Immature natural killer cell (primary cell): ENCODE measurements at places on chromosomes 5 and 9. TPM values are rescaled to one million over a fixed set of nuclear protein-coding genes. Genes with fewer than 3 reads are reported as not detected.

ESM1 gene
- 0.96 TPM for polyA plus RNA-seq

DNA sequence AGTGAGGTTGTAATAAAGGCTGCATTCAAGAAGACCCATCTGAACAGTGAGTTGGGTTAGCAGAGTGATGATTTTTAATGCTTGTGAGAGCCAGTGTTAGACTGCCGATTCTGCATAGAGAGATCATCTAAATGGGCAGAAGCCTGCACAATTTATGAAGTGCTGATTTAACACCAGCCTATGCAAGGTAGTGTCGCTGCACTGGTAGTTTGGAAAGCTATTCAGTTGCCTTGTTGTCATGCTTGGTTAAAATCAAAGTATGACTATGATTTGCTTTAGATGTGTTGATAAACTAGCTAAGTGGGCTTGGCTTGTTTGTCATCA is 379 bp upstream of the LRRTM2 start:
- no peaks in the 10 kb centered on the region for H3K36me3 ChIP-seq
- no peak for DNase-seq
- H3K4me1 ChIP-seq, result no peaks in the 10 kb centered on the region
- no peak overlapping the region for H3K4me3 ChIP-seq
- no peaks in the 10 kb centered on the region for H3K27me3 ChIP-seq

DNA sequence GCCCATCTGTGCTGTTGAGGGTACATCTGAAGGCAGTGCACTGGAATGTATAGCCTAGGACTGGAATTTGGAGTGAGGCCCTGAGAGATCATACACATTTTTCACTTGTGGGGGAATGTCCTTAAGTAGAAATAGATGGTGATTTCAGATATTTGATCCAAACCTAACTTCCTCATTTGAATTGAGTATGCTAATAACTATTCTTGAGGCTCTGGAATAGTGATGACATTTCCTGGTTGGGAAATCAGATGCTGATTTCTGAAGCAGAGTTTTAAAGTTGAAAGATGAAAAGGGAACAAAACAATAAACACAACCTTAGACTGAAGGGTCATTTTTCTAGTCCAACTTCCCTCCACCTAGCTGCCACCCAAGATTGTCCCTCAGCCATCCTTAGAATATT is 163.0 kb upstream of the CCDC152 start:
- no peaks in the 10 kb centered on the region for H3K4me1 ChIP-seq
- no peak overlapping the region for H3K27ac ChIP-seq
- no peak overlapping the region for H3K4me3 ChIP-seq
- no peaks in the 10 kb centered on the region for H3K36me3 ChIP-seq
- H3K27me3 ChIP-seq, result peaks cover 6% of the 10 kb centered on the region

DNA sequence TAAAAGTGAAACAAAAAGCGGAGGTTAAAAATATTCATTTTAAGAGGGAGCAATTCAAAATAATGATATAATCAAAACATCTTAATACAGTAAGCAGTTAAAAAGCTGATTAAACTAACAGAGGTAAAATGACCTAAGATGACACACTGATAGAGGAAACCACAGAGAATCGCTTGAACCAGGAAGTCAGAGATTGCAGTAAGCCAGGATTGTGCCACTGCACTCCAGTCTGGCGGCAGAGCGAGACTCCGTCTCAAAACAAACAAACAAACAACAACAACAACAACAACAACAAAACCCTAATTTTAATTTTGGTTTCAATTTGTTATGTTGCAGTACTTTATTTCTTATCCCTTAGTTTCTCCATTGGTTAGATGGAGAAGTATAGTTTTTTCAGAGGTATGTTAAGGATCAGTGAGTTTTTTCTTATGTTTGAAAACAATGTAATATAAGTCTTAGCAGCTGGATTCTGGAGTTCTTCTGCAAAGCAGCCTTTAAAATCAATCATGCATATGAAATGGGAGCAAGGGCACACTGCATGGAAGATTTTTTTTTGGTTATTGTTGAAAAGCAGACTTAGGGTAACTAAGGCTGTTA is 58.5 kb downstream of the MLANA start:
- peaks cover 54% of the 10 kb centered on the region for H3K4me1 ChIP-seq
- peak; percentile 28 for DNase-seq
- peak overlapping the region; percentile 67 for H3K27ac ChIP-seq
- peak overlapping the region; percentile 81 for H3K4me3 ChIP-seq
- H3K36me3 ChIP-seq, result no peaks in the 10 kb centered on the region

DOCK2 gene
- 42.4 TPM for polyA plus RNA-seq

VPS13A gene
- 5.6 TPM for polyA plus RNA-seq

DNA sequence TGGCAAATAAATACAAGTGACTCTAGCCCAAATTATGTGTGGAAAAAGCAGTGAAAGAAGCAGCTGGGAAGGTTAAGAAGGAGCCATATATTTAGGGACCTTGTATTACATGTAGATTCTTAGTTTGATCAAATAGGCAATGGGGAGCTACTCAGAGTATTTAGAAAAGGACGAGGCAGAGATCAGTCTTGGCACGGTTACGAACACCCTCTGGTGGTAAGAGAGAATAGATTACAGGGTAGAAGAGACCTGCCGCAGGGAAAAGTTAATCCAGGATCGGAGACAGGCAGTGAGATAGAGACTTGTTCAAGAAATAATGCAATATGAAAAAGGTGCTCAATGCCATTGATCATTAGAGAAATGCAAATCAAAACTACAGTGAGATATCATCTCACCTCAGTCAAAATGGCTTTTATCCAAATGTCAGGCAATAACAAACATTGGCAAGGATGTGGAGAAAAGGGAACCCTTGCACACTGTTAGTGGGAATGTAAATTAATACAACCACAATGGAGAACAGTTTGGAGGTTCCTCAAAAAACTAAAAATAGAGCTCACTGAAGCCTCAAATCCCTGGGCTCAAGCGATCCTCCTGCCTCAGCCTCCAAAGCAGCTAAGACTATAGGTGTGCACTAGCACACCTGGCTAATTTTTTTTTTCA is 12.0 kb downstream of the INIP start:
- no peaks in the 10 kb centered on the region for H3K36me3 ChIP-seq
- H3K27ac ChIP-seq, result no peak overlapping the region
- no peak for DNase-seq

DNA sequence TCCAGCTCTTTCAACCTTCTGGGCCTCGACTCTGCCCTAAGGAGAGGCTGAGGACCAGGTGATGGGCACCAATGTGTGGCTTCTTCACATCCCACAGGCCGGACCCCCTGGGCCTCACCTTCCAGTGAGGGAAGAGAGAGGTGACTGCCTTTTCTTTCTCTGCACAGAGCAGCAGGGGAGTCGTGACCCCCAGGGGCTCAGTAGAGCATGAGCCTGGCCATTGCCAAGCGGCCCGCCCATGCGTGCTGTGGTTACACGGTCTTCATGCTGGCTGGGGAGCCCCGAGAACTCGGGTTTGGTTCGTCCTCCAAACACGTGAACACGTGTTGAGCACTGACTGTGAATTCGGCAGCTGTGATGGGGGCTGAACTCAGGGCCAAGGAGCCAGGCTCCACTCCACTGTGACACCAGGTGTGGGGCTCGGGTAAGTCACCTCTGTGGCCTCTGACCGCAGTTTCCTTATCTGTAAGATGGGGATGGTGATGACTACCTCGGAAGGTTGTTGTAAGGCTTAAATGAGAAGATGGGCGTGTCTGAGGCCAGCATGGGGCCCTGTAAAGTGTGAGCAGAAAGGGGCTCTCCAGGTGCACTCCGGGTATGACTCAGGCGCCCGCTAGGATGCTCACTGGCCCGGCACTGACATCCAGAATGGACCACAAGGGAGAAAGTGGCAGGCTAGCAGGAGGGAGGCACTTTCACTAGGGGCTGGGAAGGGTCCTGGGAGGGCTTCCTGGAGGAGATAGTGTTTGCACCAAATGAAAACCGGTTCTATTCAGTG is 13.4 kb upstream of the GRHPR start:
- peaks cover 5% of the 10 kb centered on the region for H3K27me3 ChIP-seq
- H3K36me3 ChIP-seq, result no peaks in the 10 kb centered on the region
- H3K27ac ChIP-seq, result no peak overlapping the region

- DNase-seq, result no peak
- peaks cover 10% of the 10 kb centered on the region for H3K27me3 ChIP-seq
- peaks cover 4% of the 10 kb centered on the region for H3K36me3 ChIP-seq
- H3K27ac ChIP-seq, result no peak overlapping the region
- peaks cover 42% of the 10 kb centered on the region for H3K4me1 ChIP-seq
- H3K4me3 ChIP-seq, result no peak overlapping the region
These were observed 115.2 kb downstream of the RXRA start for GRCh38 chr9:134441227-134442084.

DNA sequence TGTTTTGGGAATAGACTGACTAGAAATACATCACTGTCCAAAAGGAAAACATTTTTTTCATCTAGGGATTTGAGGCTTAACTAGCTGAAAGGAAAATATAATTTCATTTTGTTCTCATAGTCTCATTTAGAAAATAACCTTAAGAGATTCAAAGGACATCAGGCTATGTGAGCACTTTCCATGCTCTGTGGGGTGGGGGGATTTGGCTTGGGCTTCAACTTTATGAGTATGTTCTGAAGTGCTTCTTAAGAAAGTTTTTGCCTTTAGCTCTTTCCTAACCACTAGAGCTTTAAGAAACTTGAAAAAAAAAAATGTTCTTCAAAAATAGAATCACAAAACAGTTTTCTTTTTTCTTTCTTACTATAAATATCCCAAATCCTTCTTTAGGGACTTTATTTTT is 17.6 kb downstream of the CDH6 start:
- H3K36me3 ChIP-seq, result no peaks in the 10 kb centered on the region
- no peaks in the 10 kb centered on the region for H3K27me3 ChIP-seq
- no peak overlapping the region for H3K4me3 ChIP-seq
- no peak overlapping the region for H3K27ac ChIP-seq
- no peaks in the 10 kb centered on the region for H3K4me1 ChIP-seq

ARHGEF39 gene
- polyA plus RNA-seq, result 1.9 TPM

GRCh38 chr5:119322312-119322947 is 33.4 kb upstream of the TNFAIP8 start:
- H3K4me3 ChIP-seq, result no peak overlapping the region
- H3K27me3 ChIP-seq, result no peaks in the 10 kb centered on the region
- DNase-seq, result no peak
- peaks cover 4% of the 10 kb centered on the region for H3K36me3 ChIP-seq
- peak overlapping the region; percentile 70 for H3K27ac ChIP-seq

DNA sequence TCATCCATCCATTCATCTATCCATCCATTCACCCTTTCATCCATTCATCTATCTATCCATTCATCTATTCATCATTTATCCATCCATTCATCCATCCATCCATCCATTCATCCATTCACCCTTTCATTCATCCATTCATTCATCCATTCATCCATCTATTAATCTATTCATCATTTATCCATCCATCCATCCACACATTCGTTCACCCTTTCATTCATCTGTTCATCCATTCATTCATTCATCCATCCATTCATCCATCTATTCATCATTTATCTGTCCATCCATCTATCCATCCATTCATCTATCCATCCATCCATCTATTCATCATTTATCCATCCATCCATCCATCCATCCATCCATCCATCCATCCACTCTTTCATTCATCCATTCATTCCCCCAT is 33.9 kb upstream of the FCN2 start:
- no peak for DNase-seq
- no peaks in the 10 kb centered on the region for H3K36me3 ChIP-seq
- H3K27me3 ChIP-seq, result no peaks in the 10 kb centered on the region
- no peak overlapping the region for H3K27ac ChIP-seq

SLC4A9 gene
- polyA plus RNA-seq, result not detected

DNA sequence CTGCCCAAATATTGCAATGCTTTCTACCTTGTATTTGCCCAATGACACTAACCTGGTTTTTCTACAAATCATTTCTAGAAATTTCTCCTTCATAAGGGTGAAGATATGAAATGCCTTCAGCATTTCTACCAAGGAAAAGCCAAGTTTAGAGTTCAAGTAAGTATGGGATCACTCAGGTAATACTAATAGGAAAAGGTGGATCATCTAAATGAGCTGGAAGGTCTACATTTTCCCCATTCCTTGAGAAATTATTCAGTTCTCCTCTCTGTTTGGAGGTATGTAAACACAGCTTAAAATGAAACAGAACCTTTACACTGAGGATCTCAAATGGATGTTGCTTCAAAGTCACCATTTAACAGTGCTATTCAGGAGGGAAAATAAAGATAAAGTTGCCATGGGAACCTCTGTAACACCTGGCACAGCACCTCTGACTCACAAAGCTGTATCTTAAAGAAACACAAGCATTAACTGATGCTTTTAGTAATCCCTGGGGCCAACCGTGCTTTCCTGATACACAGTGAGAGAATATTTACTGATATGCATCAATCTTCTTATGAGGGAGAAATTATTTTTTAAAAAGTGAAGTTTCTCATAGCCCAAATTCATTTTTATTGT is 161.3 kb downstream of the DRD1 start:
- H3K36me3 ChIP-seq, result no peaks in the 10 kb centered on the region
- DNase-seq, result no peak
- H3K27me3 ChIP-seq, result peaks cover 6% of the 10 kb centered on the region

DNA sequence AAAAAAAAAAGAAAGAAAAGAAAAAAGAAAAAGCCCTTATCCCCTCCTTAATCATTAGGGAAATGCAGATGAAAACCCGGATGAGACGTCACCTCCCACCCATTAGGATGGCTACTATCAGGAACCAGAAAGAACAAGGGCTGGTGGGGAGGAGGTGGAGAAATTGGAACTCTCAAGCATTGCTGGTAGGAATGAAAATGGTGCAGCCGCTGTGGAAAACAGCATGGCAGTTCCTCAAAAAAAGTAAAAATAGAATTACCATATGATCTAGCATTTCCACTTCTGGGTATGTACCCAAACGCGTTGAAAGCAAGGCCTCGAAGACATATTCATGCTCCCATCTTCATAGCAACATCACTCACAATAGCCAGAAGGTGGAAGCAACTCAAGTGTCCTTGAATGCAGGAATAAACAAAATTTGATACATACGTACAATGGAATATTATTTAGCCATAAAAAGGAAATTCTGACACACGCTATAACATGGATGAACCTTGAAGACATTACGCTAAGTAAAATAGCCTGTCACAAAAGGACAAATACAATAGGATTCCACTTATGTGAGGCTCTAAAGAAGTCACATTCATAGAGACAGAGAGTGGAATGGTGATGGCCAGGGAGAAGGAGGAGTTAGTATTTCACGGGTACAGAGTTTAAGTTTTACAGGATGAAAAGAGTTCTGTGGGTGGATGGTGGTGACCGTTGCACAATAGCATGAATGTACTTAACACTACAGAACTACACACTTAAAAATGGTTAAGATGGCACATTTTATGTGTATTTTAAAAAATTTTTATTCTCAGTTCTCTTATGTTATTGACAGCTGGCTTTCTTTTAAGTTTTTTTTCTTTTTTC is 166.8 kb upstream of the IER5L start:
- H3K36me3 ChIP-seq, result no peaks in the 10 kb centered on the region
- H3K27me3 ChIP-seq, result no peaks in the 10 kb centered on the region
- H3K4me1 ChIP-seq, result no peaks in the 10 kb centered on the region
- DNase-seq, result no peak

GRCh38 chr5:37873988-37874387 is 34.1 kb upstream of the GDNF start:
- H3K27ac ChIP-seq, result no peak overlapping the region
- no peaks in the 10 kb centered on the region for H3K36me3 ChIP-seq
- no peak for DNase-seq
- H3K4me3 ChIP-seq, result no peak overlapping the region
- no peaks in the 10 kb centered on the region for H3K4me1 ChIP-seq
- H3K27me3 ChIP-seq, result peaks cover 2% of the 10 kb centered on the region

GRCh38 chr9:97908705-97909104 is 13.6 kb downstream of the TRMO start:
- H3K4me1 ChIP-seq, result peaks cover 66% of the 10 kb centered on the region
- no peak overlapping the region for H3K4me3 ChIP-seq
- peaks cover 37% of the 10 kb centered on the region for H3K36me3 ChIP-seq
- H3K27me3 ChIP-seq, result no peaks in the 10 kb centered on the region
- DNase-seq, result no peak
- H3K27ac ChIP-seq, result peak overlapping the region; percentile 87

- no peak overlapping the region for H3K27ac ChIP-seq
- H3K4me3 ChIP-seq, result no peak overlapping the region
- DNase-seq, result no peak
- H3K27me3 ChIP-seq, result no peaks in the 10 kb centered on the region
These were observed 250.8 kb downstream of the DMRT2 start for GRCh38 chr9:1300941-1301340.

INSL6 gene
- not detected for polyA plus RNA-seq

IFNA8 gene
- not detected for polyA plus RNA-seq
